ENCODE measurements at places on chromosomes 5 and 9.

GRCh38 chr9:30293231-30293630 is 2091.2 kb upstream of the ACO1 start:
- DNase-seq = no peak

GRCh38 chr5:78787783-78788182 is 139.2 kb upstream of the LHFPL2 start:
- peak; percentile 67 for DNase-seq

- no peak for DNase-seq
Measured at GRCh38 chr9:123942542-123942941, 12.6 kb upstream of the DENND1A start.

DNA sequence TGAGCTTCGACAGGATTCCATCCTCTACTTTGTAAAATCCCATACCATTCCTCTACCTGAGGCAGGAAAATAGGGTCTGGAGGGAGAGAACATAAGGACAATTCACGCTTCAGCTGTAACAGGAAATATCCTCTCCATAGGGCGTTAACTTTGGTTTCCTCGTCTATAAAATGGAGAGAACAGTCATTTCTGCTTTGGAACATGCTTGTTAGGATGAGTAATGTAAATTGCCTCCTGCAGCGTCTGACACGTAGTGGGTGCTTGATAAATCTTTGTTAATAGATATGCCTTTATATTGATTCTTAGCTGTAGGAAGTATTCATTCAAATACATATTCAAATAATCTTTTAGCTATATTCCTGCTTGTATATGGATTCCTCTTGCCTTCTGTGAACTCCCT is 711 bp upstream of the SUB1 start:
- no peak for DNase-seq

- DNase-seq = peak; percentile 7
Measured at GRCh38 chr5:13303445-13303844, 641.0 kb downstream of the DNAH5 start.

DNA sequence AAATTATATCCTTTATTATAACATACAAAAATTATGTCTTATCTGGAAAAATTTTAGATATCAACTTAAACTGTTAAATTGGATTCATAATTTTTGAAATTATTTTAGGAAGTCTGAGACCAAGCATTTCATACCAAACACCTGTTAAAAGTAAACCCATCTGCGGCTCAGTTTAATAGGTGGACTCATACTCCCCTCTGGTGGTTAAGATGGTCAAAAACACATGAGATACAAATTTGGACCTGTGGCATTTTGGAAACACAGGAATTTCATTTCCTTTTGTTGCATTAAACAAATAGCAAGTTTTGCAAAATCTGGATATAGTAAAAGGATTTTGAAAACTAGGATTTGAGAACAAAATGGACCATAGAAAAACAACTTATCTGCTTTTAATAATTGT is 53.7 kb downstream of the RGMB start:
- peak; percentile 73 for DNase-seq

All from fibroblast of the aortic adventitia (primary cell).